ENCODE measurements at places on chromosomes 5 and 9.

DNA sequence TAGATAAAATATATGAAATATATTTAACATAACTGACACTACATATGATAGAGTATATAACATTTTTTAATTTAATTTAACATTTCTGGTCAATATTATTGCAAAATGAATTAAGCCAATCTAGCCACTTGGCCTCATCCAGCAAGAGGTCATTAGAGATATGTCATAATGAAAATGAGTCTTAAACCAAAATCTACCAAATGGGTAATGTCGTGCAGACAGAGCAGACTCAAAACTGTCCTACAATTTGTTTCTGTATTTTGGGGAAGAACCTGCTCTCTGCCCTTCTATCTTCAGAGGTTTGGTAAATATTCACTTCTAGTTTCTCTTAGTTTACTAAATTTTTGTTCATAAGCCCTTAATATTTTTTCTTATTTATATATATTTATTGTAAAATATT lies 61.4 kb downstream of the ARHGEF28 start:
- DNase-seq = no peak

GRCh38 chr9:102642651-102643050 lies 352.5 kb upstream of the CYLC2 start:
- no peak for DNase-seq

GRCh38 chr9:122001491-122002201 lies 91.5 kb downstream of the TTLL11 start:
- peak; percentile 51 for DNase-seq

- DNase-seq = peak; percentile 14
Observed at GRCh38 chr5:168291342-168291963, at the start of gene WWC1. TSS of gene WWC1 (plus strand) at chr5:168291645. CDS start at chr5:168292153, 508 bp downstream.

DNA sequence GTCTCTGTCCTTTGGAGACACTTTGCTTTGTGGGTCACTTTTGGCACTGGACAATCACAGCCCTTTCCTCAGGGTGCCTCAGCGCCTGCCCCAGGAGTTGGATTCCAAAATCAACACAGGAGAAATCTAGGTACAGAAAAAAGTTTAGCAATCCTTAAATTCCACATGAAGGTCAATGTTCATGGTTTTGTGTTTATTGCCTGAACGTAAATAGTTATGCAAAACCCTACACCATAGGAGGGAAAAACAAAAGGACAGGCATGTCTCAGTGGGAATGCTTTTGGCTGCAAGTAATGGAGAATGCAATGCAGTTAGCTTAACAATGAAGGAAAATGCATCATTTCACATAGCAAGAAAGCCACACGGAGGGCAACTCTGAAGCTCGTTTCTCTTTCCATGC lies 6.5 kb upstream of the HMCN2 start:
- no peak for DNase-seq

GRCh38 chr5:42021923-42022322 lies 96.8 kb downstream of the FBXO4 start:
- DNase-seq = no peak
